ENCODE measurements at places on chromosomes 3 and 15. TPM values are rescaled to one million over a fixed set of nuclear protein-coding genes. Genes with fewer than 3 reads are reported as not detected.

DNA sequence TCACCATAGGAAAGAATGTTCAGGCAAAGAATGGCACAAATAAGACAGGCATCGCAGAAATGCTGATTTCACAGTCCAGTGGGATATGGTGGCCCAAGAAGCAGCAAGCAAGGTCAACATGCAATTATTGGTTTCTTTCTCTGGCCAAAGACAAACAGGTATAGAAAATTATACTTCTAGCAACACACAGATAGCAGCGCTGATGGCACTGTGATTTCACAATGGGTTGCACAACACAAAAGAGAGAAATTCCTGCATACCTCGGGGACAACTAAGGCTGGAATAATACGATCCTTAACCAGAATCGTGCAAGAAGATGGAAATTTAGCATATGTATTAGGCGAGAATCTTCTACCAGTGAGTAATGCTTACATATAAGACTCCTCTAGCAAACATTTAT is 76.3 kb upstream of the NR2F2 start:
- no peak for DNase-seq

- no peak for DNase-seq
These were observed 315.2 kb upstream of the ROBO2 start for GRCh38 chr3:76724706-76725105.

GRCh38 chr3:181712553-181713279 is 991 bp downstream of the SOX2 start:
- DNase-seq: no peak

Gene GOLGA8T
- polyA plus RNA-seq: not detected

Gene ZPLD1
- not detected for polyA plus RNA-seq

Gene CKMT1B
- polyA plus RNA-seq: not detected
